ENCODE measurements at places on chromosomes 12 and 14. TPM values are rescaled to one million over a fixed set of nuclear protein-coding genes. Genes with fewer than 3 reads are reported as not detected.

GRCh38 chr14:72314808-72315435 is 382.7 kb downstream of the RGS6 start:
- no peak for DNase-seq

- DNase-seq: no peak
Measured at GRCh38 chr12:234019-234418, 20.1 kb upstream of the SLC6A12 start.

DNA sequence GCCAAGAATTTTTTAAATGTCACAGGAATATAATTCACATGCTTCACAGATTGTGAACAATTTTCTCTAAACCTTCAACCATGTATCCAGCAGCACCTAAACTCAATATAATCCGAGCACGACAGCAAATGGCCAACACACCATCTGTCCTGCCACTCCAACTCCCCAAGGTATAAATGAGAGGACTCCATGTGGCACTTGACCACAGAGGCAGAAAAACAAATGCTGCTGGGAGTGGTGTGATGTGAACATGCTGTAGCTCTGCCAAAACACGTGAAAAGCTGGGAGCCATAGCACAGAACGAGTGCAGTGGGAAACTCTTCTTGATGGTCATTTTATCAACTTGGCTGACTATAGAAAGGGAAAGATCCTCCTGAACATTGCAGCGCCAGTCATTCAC is 70.9 kb downstream of the LLPH start:
- no peak for DNase-seq

GRCh38 chr14:23895480-23895879 is 58.1 kb upstream of the DHRS4 start:
- no peak for DNase-seq

DNA sequence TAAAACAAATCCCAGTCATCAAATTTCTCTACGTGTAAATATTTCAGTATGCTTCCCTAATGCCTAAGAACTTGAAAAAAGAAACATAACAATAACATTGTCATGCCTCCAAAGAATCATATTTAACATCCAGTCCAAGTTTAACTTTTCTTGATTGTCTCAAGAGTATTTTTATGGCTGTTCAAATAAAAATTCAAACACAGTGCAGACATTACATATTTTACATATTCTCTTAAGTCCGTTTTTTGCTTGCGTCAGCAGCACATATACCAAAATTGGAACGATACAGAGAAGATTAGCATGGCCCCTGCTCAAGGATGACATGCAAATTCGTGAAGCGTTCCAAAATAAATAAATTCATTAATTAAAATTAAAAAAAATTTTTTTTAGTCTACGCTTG is 23.3 kb upstream of the EEA1 start:
- DNase-seq: no peak

GRCh38 chr12:67807814-67808213 is 159.3 kb downstream of the DYRK2 start:
- no peak for DNase-seq

The KCNC2 gene
- not detected for total RNA-seq
